Psoas muscle (tissue), 8 donors: ENCODE measurements at places on chromosomes 2 and 18. TPM values are rescaled to one million over a fixed set of nuclear protein-coding genes. Genes with fewer than 3 reads are reported as not detected.

CABLES1 gene
- polyA plus RNA-seq = 1.1 TPM

GALNT14 gene
- polyA plus RNA-seq = 0.14 TPM

GRCh38 chr2:124258140-124258880 lies 233.2 kb downstream of the CNTNAP5 start:
- no peak for DNase-seq

DNA sequence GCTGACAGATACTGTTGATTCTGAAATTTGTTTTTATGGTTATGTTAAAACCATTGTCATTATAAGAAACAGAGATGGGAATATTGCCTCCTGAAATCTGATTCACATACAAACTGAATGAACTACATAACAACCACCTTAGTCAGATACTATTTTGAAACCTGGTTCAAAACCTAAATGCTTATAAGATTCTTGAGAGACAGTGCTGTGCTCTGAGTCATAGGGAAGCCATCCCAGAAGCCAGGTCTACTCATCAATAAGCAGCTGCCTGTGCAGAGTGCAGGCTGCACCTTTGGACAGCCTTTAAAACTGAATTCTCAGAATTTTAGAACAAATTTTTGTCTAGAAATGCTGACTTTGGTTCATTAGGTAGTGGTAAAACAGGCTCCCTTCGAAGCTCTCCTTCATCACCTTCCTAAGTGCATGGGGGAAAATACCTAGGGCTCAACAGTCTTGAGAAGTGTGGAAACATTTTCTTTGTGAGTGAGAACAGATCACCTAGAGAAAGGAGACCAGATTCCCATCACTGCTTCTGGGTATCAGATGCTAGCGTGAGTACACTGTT lies at the start of gene SERPINB7:
Gene SERPINB7 (plus strand): TSS at position 253 of the 565 bp plus-strand sequence. CDS start 6,955 bp downstream, outside the sequence.
- DNase-seq = no peak

GRCh38 chr18:57920036-57920435 lies 116.9 kb upstream of the ATP8B1 start:
- DNase-seq = no peak

- DNase-seq = peak; percentile 68
Observed at GRCh38 chr18:903701-904100, 970 bp upstream of the ADCYAP1 start.

DNA sequence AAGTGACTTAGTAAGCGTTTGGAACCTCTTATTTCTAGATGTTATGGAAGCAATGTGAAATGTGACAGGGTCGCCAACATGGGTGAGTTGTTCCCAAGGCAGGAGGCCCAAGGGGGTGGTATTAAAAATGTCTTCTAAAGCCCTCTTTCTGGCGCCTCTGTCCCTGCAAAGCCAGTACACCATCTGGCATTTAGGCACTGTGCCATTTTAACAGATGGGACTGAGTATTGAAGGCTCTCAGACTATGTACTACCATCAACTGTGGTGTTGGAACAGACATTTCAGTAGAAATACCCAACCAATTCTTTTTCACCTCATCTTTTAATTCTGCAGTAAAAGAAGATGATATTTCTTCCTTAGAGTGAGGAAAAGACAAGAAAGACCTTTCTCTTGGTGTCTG lies 384.5 kb upstream of the MMADHC start:
- no peak for DNase-seq

- DNase-seq = no peak
Observed at GRCh38 chr2:216985658-216986141, 125.8 kb upstream of the TNP1 start.

DNA sequence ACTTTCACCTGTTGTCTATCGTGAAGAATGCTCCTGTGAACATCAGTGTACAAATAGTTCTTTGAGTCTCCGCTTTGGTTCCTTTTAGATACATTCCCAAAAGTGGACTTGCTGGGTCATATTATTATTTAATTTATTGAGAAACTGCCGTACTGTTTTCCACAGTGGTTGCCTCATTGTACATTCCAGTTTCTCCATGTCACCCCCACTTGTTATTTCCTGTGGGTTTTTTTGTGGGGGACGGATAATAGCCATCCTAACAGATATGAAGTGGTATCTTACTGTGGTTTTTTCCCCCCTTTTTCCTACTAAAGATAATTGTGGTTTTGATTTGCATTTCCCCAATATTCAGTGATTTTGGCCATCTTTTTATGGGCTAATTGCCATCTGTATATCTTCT lies 53.8 kb downstream of the SMCHD1 start:
- DNase-seq = no peak

DNA sequence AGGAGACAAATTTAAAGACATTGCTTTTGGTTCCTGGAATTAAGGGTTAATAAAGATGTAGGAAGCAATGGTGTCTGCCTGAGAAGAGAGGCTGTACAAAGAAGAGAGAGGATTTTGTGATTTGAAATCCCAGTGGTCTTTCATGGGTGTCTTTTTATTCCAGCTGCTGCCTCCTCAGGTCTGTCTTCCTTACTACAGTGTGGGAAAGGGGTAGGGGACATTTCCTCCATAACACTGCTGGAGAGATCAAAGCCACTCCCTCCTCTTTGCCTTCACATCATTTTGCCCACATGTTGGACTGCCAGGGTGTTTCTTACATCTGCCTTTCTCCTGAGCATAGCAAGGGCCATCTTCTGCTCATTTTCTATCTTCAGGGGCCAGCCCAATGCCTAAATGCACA lies 348.5 kb downstream of the EN1 start:
- no peak for DNase-seq
